ENCODE measurements at places on chromosomes 11 and 22. TPM values are rescaled to one million over a fixed set of nuclear protein-coding genes. Genes with fewer than 3 reads are reported as not detected.

Gene KRTAP5-8
- total RNA-seq: not detected

DNA sequence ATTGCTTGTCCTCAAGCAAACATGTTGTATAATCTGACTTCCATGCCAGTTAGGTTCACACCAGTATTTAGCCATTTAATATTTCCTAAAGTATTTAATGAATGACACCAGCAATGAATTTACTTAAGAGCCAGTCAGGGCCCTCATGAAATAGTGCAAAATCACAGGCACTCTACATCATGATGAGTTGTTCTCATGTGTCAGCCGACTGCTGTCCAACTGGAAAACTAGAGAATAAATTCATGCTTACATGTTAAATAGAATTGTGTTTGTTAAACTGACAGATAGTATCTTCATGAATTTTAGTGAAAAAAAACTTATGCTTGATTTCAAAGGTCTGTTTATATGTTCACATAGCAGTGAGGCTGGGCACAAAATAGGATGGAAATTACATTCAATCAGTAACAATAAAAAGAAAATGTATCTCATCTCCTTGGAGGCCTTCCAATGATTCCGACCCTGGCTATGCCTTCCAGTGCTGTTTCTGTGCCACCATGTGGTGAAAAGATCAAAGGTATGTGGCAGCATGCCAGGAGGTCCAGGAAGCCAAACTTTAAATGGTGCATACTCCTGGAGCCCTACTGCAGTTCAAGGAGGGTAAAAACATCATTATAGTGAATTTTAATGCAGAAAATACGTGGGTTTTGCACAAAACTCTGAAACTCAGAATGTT is 45.2 kb downstream of the CTSC start:
- DNase-seq: peak; percentile 44

Gene OLFML1
- total RNA-seq: under 0.01 TPM

GRCh38 chr11:207863-208180 is 314 bp downstream of the RIC8A start:
- DNase-seq: peak; percentile 87

- DNase-seq: no peak
Observed at GRCh38 chr11:65863889-65864705, 3.9 kb downstream of the MUS81 start.

- no peak for DNase-seq
Observed at GRCh38 chr11:118615976-118616371, 8.6 kb downstream of the PHLDB1 start.

DNA sequence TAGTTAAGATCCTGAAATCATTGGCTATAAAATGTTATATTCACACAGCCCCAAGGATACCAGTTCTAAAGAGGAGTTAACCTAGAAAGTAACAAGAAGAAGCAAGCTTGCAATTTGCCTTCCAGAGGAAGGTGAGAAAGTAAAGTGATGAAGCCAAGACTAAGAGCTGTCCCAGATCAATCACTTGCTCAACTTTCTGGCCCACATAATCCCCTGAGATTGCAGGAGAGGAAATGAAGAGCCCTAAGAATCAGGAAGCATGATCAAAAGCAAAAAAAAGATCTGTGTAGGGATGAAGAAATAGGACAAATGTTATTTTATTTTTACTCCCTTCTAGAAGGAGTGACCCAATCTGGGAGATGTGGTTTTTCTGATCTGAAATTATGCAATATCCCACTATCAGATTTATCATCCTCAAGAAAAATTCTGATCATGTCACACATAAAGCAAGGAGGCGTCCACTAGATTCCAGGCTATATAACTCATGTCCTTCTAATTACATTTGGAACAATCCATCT is 180.3 kb upstream of the GUCY1A2 start:
- DNase-seq: no peak

DNA sequence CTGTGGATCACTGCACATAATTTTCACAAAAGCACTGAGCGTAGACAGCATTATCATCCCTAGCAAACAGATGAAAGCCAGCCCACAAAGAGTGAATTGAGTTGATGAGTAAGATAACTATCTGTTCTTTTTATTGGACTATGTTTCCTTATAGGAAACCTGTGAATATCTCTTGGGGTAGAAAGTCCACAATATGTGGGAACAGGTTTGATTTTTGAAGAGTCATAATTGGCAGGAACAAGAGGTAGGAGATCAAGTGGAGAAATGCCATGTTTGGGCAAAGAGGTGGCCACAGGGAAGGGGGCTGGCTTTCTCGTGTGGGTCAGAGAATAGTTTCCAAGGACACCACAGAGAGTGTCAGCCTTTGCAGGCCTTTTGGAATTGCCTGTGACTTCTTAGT is 23.9 kb downstream of the OR51E2 start:
- no peak for DNase-seq

GRCh38 chr11:94747601-94748041 is 20.5 kb upstream of the AMOTL1 start:
- no peak for DNase-seq

Gene PHF21A
- 8.9 TPM for total RNA-seq

DNA sequence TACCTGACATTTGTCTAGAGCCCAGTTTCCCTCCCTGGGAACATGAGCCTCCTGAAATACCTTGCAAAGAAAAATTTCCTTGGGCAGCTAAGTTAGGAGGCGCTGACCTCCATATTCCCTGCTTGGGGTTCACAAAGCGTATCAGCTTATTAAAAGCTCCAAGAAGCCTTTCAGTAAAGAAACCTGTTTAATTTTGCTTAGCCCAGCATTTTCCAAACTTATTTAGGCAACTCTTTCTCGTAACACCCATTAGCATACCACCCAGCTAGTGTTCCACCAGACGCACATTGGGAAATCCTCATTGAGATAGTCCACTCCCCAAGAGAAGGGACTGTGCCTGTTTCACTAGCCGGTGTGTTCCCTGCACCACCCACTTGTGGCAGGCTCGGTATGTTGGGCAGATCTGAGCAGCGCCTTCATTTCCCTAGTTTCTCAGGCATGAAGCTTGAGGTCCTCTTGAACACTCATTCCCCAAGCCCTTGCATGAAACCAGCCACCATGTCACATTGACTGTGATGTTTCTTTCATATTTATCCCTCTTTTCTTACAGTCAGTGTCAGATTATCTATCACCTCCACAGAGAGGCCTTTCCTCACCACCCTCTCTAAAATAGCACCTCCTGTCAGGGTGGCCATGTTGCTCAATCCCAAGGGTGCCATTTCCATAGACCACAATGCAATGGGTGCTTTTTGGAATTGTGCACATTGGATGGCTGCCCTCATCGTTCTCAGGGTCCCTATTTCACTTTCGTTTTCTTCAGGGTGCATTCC is 12.5 kb upstream of the ELF5 start:
- no peak for DNase-seq

- peak; percentile 86 for DNase-seq
Observed at GRCh38 chr11:44568658-44569473, 3.4 kb downstream of the CD82 start.

DNA sequence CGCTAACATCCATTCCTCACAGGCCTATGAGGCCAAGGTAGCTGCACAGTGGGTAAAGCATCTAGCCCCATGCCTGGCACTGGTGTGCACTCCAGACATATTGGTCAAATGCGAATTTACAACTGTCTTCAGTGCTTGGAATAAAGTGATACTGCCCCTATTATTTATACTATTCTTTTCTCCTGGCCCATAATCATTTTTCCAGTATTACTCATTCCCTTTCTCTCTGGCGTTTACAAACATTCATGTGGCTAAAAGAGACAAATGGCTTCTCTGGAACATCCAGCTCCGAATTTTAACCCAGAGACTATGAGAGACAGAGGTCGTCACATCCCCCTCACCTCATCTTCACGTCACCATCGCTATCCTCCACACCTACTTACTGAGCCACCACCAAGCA is 87.2 kb upstream of the PITPNB start:
- no peak for DNase-seq

- no peak for DNase-seq
Observed at GRCh38 chr11:31419669-31420068, 50.0 kb downstream of the DNAJC24 start.

DNA sequence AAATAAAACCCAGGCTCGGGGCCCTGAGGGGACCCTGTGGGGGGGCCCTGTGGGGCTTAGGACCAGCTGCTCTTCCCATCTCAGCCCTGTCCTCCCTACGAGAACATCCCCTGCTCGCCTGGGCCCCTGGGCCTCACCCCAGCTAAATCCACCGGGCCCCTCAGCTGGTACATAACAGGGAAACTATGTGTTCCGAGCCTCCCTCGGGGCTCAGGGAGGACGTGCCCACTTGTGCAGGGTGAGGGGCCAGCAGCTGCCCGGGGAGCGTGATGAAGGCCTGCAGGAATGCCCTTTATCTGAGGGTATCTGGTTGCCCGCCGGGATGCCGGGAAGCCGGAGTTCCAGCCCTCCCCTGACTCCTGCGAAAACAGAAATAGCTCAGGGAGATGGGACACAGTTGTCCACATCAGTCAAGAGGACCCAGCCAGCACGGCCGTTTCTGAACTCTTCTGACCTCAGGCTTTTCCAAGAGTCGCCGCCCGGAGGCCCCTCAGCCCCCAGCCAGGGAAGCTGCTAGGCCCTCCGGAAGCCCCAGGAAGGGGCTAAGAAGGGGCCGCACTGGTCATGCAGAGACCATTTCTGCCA is 20.6 kb downstream of the MRPL23 start:
- DNase-seq: no peak

Gene TMPRSS5
- under 0.01 TPM for total RNA-seq

Gene DEUP1
- total RNA-seq: not detected

Gene RDX
- 93.7 TPM for total RNA-seq

GRCh38 chr22:42116848-42117424 is 13.7 kb downstream of the CYP2D6 start:
- DNase-seq: no peak

GRCh38 chr11:73972620-73973449 is 9.8 kb downstream of the UCP2 start:
- DNase-seq: no peak

Gene KRTAP5-9
- not detected for total RNA-seq

DNA sequence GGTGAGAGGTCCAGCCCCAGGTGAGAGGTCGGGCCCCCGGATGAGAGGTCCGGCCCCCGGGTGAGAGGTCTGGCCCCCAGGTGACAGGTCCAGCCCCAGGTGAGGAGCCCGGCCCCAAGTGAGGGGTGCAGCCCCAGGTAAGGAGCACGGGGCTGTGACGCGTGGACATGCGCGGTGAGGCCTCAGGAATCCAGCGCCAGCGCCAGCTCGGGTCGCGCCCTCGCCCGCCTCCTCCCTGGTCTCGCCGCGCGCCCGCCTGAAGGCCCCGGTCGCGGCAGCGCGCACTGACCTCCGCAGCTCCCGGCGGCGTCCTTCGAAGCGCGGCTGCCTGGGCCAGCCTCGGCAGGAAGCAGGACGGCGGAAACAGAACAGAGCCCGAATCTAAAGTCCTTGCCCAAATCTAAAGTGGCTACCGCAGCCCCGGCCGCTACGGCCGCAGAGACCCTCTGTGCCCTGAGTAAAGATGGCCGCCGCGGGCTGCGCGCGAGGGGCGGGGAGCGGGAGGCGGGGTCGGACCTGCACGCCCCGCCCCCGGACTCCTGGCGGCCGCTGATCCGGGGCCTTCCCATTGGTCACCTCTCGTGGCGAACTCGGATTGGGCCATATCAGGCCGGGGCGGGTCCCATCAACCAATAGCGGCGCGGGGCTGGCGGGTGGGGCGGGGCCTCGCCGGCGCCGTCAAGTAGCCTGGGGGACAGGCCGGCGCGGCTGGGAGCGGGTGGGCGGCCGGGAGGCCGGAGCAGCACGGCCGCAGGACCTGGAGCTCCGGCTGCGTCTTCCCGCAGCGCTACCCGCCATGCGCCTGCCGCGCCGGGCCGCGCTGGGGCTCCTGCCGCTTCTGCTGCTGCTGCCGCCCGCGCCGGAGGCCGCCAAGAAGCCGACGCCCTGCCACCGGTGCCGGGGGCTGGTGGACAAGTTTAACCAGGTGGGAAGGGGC is at the start of the genes ALG12 and CRELD2:
ALG12 (minus strand) TSS at position 465 of the 937 bp plus-strand sequence. CDS start 4,673 bp downstream, outside the sequence.
CRELD2 (plus strand) TSS at position 661 of the 937 bp plus-strand sequence; CDS start at position 797, 136 bp downstream.
- peak; percentile 98 for DNase-seq

GRCh38 chr11:34840736-34841386 is 75.3 kb downstream of the APIP start:
- peak; percentile 44 for DNase-seq

DNA sequence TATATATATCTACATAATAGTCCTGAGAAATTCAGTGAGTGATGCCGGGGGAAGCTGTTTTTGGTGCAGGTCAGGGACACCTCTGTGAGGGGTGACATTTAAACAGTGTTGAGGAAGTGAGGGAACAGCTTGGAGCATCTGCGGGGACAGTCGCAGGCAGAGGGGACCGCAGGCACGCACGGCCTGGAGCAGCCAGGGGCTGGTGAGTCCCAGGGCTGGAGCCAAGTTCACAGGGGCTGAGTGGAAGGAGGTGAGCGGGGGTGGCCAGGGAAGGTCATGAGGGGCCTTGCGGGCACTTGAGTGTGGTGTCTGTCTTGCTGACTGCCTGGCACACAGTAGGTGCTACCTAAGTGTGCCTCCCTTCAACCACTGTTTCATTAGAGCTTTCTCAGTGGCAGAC is 65.4 kb downstream of the TSPAN18 start:
- DNase-seq: no peak

Gene KCNK7
- total RNA-seq: under 0.01 TPM

- no peak for DNase-seq
Observed at GRCh38 chr11:66878474-66878873, 21.6 kb downstream of the LRFN4 start.

Gene APOA5
- total RNA-seq: not detected

DNA sequence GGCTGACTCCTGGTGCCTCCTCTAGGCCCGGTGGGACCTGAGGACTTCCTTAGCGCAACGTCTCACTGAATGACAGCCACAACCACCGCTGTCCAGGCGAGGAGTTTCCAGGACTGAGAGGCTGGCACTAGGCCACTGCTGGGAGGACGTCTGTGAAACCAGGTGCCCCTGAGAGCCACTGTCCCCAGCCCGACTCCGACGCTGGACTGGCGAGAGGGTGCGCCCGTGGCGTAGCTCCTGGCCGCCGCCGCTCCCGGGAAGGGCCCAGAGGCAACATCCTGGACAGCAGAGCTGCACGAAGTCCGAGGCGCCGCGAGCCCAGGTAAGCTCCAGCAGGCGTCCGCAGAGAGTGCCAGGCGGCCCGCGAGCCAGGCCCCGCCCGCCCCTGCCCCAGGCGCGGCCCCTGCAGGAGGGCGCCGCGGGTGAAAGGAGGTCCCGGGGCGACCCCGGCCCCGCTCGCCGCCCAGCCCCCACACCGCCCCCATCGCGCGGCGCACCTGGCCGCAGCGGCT is 525 bp downstream of the DGCR2 start:
- peak; percentile 56 for DNase-seq

DNA sequence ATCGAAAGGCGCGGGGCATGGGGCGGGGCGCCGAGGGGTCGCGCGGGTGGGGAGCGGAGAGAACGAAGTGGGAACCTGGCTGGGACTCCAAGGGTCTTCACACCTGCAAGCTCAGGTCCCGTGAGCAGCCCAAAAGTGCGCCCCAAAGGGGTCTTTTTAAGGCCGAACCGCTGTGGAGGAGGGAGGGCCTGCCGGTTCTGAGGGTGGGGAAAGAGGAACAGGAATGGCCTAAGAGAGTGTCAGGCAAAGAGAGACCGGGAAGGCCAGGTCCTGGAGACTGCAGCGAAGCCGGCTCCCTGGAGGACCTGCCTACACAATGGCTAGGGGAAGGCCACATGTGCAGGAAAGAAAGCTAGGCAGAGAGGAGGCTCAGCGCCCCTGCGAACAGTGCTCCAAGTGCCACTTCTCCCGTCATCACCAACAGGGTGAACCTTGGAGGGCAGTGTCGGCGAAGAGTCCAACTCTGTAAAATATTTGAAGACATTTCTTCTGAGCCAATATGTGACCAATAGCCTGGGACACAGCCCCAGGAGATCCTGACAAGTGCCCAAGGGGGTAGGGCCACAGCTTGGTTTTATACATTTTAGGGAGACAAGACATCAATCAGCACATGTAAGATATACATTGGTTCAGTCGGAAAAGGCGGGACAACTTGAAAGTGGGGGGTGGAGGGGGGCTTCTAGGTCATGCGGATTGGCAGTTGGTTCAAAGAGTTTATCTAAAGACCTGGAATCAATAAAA is 710 bp upstream of the DGCR2 start:
- DNase-seq: peak; percentile 24
